ENCODE measurements at places on chromosomes 3 and 15.

DNA sequence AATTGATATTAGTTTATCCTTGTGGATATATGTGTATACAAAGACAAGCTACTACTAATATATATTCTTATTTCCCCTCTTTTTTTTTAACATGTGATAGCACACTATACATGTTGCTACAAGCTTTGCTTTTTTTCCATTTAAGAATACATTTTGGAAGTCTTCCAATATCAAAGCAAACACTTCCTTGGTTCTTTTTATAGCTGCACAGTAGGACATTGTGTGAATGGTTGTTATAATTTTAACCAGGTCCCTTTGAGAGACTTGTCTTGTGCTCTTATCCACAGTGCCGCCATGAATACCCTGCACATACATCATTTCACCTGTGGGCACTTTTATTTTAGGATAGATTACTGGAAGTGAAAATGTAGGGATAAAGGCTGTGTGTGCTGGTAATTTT, 88.7 kb downstream of the CACNA2D3 start:
- DNase-seq = no peak

DNA sequence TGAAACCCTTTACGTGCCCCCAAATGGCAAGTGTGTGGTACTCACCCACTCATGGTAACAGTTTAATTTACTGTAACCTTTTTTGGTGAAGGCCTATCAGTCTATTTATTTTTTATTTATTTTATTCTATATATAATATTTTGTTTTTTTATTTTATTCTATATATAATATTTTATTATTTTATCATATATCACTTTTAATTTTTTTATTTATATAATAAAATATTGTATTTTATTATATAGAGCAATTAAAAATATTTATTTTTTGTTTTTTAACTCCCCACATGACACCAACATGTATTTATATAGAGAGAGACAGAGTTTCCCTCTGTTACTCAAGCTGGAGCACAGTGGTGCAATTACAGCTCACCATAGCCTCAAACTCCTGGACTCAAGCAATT, 41.4 kb downstream of the SLC28A1 start:
- no peak for DNase-seq

DNA sequence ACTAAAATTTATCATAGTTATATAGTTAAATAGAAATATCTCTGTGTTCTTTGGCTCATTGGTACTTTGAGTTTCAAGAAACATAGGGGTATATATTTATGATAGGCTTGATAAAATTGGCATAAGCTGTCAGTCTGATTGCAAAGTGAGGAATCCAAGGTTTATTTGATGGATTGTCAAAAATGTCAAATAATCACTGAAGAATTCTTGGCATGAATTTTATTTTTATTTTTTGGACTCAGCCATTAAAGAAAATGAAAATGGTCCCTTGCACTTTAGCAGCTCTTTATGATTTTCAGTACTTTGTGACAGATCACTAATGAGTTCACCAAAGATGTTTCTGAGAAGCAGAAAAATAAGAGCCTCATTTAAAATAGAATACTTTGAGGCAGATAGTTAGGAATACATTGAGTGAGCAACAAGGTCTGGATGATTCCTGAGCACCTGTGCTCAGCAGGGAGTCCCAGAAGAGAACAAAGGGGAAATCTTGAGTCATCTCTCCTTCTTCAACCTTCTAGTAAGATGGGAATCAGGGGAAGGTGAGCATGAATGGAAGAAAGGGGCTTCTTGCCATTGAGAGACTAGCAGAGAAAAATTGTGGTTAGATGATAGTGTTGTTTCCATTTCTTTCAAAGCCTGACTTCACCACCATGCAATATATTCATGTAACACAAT, 85.3 kb upstream of the VEPH1 start:
- DNase-seq = no peak

DNA sequence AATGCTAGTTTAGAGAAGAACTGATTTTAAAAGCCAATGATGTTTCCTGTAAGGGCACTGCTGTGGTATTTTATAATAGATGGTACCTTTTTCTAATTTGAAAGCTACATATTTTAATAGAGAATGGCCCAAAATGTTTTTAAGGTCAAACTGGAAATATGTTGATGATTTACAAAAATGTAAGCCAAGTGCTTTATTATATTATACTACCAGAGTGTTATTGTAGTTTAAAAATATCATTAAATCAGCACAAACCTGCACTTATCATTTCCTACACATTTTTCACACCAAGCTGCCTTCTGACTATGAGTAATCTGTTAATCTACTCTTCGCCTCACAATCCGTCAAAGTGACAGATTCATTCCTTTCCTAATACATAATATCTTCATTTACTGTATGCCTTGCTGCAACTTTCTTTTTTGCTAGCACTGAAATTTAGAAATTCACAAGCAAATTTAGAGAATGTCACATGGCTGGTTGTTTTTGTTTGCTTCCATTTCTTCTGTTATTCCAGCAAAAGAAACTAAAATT, 126.4 kb upstream of the FAM3D start:
- no peak for DNase-seq

- DNase-seq = no peak
These were observed 858 bp downstream of the NTRK3 start for GRCh38 chr15:88255484-88256278.

GRCh38 chr3:146968204-146968651, 363.1 kb upstream of the PLSCR5 start:
- no peak for DNase-seq

GRCh38 chr3:4949004-4949403, 30.2 kb upstream of the BHLHE40 start:
- no peak for DNase-seq

GRCh38 chr3:9301091-9301490, 51.6 kb upstream of the SRGAP3 start:
- no peak for DNase-seq

DNA sequence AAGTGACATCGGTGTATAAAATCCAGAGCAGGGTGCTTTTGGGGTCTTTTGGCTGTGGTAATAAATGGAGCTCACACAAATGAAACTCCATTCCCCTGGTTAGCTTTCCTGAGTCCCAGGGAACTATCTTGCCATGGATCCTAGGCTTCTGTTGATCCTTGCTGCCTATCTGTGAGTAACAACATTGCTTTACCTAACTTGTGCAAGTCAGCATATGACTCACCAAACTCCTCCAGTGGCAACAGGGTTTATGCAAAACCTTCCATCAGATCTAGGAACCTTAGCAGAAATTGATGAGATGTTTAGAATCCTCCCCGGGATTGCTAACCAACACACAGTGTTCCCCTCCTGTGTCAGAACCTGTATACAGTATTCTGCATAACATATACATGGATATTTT, 105.4 kb downstream of the SCAPER start:
- no peak for DNase-seq

All from activated T-cell treated with anti-CD3 and anti-CD28 coated beads for 4 hours (primary cell).